GM12892 (cell line): ENCODE measurements at places on chromosomes 3 and 15.

GRCh38 chr3:46733026-46733800 is 15.5 kb upstream of the PRSS50 start:
- no peak for DNase-seq

- DNase-seq: no peak
Measured at GRCh38 chr3:85161544-85161943, 202.8 kb downstream of the CADM2 start.

GRCh38 chr15:59685737-59686297 is 3.3 kb downstream of the BNIP2 start:
- DNase-seq: no peak

DNA sequence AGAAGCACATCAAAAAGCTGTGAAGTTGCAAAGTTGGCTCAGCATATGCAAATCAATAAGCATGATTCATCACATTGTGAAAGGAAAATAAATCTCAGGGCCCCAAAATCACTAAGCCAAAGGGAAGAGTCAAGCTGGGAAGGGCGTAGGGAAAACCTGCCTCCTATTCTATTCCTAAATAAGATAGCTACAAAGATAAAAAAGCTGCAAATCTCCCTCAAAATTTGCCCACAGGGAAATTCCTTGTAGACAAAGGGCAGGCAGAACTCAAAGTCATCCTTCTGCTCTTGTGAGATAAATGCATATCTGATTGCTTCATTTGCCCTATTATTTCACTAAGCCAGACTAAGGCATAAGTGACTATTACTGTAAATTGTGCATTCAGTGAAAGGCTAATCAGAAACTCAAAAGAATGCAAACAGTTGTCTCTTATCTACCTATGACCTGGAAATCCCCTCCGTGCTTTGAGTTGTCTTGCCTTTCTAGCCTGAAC is 30.5 kb upstream of the CCNL1 start:
- DNase-seq: no peak

- no peak for DNase-seq
Measured at GRCh38 chr3:148433665-148434064, 264.0 kb upstream of the AGTR1 start.

GRCh38 chr15:66899555-66900350 is 165.6 kb upstream of the SMAD3 start:
- no peak for DNase-seq

GRCh38 chr15:90257776-90258175 is 7.7 kb upstream of the NGRN start:
- no peak for DNase-seq

GRCh38 chr3:127688022-127688415 is 15.3 kb downstream of the ABTB1 start:
- no peak for DNase-seq

GRCh38 chr3:31629054-31629453 is 96.3 kb downstream of the STT3B start:
- DNase-seq: no peak

DNA sequence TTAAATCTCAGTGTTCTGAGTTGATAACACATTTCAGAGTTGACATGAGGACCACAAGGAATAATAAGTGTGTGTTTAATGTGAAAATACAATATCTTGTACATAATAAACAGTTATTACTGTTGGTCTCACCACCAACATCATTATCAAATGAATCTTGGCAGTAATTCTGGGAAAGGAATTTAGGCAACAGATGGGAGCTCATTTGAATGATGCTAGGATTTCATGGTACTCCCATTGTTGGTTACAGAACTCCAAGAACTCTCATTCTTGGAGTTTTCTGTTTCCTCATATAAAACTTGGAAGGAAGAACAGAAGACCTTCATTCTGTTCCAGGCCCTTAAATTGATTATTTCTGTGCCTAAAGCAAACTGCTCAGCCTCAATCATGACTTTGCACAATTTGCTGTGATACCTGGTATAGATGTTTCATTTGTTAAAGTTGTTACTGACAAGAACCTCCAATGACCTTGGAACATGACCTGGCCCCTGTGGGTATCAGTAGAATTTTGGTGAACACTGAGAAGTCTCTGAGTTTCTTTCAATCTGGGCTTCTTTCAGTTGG is 385.8 kb downstream of the LPP start:
- DNase-seq: no peak

DNA sequence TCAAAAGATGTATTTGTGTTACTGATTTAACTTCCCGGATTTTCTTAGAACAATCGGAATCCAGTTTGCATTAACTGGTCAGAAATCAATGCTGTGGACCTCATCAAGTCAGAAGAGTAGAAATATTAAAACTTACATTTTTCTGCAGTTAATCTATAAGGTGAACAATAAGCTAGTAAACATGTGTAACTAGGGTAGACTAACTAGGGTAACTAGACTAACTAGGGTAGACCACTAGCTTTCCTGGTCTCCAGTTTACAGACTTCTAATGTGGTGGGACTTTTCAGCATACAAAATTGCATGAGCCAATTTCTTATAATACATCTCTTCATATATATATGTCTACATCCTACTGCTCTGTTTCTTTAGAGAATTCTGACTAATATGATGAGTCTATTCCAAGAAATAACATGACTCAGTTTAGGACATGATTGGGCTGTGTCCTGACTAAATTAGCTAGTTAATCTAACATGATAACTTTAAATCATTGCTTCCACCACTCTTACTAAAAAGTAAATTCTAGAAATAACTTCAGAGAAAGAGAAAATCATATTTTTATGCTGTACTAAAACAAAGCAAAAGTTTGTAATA is 5.3 kb downstream of the PLSCR2 start:
- no peak for DNase-seq

- DNase-seq: no peak
Measured at GRCh38 chr15:42903388-42904324, 16.9 kb downstream of the TTBK2 start.

DNA sequence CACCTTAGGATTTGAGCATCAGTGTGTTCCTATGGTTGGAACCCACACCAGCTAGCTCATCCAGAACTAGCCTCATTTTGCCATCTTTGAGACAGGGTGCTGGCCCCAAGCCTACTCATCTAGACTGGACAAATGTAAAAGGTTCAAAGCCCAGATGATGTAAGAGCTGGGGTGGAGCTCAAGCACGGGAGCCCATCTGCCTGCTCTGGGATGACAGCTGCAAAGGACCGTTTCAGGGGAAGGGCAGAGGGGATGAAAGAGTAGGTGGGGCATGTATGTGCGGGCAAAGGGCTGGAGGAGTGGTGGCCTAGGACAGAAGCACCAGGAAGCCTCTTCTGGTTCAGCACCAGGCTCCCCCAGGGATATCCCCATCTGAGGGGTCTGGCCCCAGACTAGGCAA is 15.8 kb downstream of the CLK3 start:
- no peak for DNase-seq

- DNase-seq: no peak
Measured at GRCh38 chr3:34504366-34504765, 705.9 kb downstream of the PDCD6IP start.

GRCh38 chr3:191627064-191627463 is 166.1 kb downstream of the PYDC2 start:
- no peak for DNase-seq

GRCh38 chr3:4830586-4830914 is 148.7 kb upstream of the BHLHE40 start:
- DNase-seq: no peak

- no peak for DNase-seq
Measured at GRCh38 chr15:51493892-51494291, 128.7 kb downstream of the DMXL2 start.

DNA sequence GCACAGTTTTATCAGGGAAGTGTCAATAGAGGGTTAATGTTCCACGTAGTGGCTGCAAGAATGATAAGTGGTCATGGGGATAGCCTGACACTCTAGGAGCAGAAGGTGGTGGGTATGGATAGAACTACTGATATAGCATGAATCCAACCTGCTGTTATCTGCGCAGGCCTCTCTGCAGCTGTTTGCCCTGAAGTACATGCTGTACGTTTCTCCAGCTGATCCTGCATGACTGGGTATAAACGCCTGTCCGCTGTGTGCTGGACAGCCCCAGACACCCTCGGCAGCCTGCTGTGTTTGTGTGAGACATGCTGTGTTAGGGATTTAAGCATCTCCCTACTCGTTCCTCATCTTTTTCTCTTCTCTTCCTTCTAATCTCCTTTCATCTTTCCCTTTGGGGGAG is 87.1 kb downstream of the LPP start:
- no peak for DNase-seq

GRCh38 chr15:40100123-40100946 is 8.3 kb downstream of the BMF start:
- DNase-seq: no peak

DNA sequence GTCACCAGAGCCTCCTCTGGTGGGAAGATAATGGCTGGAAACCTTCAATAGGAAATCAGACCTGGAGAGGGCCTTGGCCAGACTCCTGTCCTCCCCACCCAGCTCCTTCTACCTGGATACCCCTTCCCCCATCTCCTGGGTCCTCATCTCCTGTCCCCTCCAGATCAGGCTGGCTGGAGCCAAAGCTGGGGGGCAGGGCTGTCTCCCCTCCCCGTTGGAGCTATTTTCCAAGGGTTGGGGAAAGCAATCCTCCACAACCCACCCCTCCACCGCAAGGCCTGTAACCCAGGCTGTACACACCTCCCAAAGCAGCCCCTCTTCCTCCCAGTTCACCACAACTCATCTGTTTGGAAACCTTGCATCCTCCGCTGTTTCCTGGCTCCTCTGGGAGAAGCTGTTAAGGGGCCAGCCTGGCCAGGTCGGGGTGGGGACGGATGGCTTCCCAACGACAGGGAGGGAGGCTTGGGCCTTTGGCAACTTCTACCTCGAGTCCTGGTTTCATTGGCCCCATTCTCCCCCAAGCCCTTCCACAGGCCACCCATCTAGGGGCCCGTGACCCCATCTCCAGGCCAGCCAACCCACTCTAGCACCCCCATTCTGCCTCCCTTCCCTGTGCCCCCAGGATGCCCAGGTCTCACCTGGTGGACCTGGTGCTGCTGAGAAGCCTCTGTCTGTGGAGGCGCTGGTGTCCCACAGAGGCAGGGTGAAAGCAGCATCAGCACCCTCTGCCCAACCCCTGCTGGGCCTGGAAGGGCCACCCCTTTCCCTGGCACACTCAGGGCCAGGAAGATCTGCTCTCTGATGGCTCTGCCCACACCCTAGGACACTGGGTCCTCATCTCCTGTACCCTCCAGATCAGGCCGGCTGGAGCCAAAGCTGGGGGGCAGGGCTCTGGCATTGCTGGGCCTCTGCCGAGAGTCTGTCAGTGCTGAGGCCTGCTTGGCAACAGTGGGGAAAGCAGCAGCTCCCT is 22.1 kb upstream of the GOLGA6C start:
- peak; percentile 21 for DNase-seq

DNA sequence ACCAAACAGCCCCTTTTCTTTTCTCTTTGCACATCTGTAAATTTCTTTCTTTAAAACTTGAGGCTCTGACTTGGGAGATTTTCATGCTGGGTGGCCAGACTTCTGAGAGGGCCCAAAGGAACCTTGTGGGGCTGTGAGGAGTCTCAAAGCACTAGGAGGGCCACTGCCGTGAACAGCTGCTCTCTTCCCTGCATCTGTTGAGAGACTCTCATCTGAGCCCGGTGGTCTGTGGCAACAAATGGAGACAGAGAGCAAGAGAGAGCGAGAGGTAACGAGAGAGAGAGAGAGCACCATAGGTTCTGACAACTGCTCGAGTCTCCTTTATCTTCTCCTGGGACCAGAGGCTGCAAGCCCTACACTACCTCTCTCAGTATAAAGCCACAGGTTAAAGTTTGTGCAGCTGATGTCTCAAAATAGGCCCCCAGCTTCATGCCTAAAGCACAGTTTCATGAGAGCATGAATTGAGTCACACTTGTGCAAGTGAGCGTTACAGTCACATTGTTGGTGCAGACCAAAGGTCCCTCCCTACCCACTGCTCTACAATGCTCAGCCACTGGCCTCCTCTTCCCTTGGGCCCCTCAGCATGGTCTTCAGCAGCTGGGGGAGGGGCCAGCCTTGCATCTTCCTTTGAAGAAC is 60.7 kb downstream of the ZNF621 start:
- DNase-seq: no peak

DNA sequence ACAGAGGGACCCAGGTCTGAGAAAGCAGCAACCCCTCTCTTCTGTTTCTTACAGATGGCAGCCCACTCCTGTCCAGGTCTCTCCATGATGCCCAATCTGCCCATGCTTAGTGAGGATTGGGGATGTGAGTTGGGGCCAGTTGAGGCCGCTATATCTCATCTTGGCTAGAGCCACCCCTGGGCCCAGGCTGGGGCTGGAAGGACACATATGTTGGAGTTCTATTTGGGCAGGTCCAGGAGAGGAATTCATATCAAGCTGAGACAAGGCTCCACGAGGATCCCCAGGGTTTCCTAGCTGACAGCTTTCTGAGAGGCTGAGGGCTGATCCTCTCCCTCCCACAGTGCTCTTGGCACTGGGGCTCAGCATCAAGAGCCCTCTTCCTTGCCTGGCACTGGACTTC is 11.4 kb downstream of the TGM5 start:
- DNase-seq: no peak

DNA sequence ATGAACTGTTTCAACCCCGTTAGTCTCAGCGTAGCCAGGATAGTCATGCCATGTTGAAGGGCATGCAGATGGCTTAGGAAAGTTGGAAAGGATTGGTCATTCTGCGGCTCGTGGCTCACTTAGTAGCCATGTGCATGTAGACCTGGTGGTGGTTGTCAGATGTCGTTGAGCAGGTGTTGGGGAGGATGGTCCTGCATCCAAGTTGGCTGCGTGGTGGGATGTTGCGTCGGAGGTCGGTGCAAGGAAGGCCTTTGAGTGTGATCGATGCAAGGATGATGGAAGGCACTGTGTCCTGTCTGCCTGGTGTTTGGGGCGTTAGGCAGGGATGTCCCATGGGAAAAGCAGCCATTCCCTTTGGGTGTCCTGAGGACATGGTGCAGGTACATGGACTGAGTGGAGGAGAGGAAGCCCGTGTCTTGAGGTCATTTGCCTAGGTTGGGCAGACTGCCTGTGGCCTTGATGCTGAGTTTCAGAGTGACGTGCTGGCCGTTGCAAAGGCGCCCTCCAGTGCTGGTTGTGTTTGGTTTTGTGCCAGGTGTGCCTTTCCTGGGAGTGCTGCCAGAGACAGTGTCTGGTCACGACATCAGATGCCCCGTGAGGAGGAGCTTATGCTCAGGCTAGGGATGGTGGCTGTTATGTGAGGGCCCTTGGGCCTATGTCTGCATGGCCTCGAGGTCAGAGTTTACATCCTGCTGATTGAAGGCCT is 103.4 kb downstream of the SNRPN start:
- DNase-seq: no peak

GRCh38 chr3:36060950-36061349 is 319.4 kb upstream of the STAC start:
- no peak for DNase-seq
